ENCODE measurements at places on chromosomes 3 and 15.
A peak's percentile ranks its signal among the peaks of the same experiment; 100 is the strongest.

GRCh38 chr3:123099331-123100192 lies 32.7 kb downstream of the PDIA5 start:
- no peak for DNase-seq

DNA sequence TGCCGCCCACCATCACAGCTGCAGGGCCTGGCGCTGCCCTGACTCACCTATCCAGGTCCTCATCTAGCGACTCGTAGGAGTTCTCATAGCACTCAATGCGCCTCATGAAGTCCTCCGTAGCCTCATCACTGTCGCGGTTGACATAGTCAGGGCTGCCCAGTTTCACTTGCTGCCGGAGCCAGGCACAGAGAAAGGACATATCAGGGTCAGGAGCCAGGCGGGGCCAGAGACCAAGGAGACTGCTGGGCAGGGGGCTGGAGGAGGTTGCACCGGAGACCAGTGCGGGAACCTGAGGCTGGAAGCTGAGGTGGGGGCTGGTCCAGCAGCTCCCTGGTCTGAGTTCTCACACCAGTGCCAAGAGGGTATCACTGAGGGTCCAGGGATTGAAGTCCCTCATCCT lies 18.2 kb downstream of the PFKFB4 start:
- no peak for DNase-seq

DNA sequence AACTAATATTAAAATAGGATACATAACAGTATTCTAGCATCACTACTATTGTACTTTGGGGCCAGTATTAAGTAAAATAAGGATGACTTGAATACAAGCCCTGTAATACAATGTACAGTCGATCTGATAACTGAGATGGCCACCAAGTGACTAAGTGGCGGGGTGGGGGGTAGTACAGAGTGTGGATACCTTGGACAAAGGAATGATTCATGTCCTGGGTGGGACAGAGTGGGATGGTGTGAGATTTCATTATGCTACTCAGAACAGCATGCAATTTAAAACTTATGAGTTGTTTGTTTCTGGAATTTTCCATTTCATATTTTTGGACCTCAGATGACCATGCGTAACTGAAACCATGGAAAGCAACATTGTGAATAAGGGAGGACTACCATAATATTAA lies 46.0 kb downstream of the SLC7A14 start:
- DNase-seq = no peak

GRCh38 chr3:153503873-153504272 lies 341.8 kb downstream of the RAP2B start:
- no peak for DNase-seq

DNA sequence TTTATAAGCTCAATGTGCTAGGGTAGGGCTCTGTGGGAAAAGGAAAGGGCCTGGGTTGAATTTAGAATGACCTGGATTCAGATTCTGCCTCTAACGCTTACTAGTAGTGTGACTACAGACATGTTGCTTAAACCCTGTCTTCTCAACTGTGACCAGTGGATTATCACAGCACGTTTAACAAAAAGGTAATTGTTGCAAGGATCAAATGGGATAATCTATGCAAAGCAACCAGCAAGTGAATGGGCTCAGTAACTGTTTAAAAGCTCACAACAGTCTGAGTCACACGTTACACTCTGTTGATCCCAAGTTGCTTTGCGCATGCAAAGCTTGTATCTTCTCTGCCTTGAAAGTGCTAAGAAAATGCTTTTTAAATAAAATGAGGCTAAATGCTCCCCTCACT lies 236.5 kb downstream of the IL20RB start:
- no peak for DNase-seq

DNA sequence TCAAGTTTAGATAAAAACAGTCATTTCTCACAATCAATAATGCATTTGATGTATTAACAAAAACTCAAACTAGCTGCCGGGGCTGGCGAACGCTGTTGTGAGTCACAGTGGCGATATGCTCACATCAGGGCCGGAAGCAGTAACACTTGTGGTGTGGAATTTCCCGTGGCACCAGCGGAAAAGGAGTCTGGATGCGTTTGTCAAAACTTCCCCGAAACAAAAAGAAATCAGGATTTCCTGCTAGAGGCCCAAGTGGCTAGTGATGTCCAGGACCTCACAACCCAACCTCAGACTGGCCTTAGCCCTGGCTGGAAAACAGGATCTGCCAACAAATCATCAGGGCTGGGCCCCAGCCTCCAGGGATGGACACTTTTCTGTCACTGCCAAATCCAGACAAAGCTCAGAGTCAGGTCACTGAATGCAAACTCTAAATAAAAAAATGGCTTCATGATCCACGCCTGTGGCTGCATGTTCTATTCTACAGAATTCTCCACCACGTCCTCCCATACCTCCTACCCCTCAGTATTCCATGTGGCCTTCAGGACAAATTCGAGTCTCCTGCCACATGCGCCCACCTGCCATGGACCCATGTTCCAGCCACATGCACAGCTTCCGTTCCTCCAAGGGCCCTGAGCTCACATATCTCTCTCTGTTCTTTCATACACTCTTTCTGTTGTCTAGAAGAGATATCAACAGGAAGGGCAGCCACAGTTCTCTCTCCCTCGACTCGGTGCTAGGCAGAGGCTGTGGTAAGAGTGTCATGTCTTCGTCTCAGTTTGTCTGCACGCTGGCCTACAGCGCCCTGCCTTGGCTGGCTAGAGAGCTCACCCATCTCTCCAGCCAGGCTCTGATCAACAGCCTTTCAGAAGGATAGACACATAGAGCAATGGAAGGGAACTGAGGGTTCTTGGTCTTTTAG lies 35.4 kb downstream of the EHD4 start:
- DNase-seq = peak; percentile 55

DNA sequence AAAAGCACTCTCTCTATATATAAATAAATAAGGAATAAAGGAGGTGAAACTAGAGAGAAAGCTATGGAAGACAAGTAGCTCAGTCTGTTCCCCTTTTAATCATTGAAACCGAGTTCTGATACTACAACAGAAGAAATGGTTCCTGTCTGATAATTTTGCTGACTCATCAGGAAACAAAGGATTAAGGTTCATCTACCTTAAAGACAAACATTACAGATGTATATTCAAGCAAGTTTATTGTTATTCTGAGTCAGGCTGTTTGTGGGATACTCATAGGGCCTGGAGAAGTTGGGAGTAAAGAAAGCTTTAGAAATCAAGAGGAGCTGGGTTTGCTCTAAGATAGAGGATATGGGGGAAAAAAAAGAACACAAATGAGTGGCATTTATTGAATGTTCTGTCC lies 566.0 kb downstream of the ROBO2 start:
- DNase-seq = no peak

DNA sequence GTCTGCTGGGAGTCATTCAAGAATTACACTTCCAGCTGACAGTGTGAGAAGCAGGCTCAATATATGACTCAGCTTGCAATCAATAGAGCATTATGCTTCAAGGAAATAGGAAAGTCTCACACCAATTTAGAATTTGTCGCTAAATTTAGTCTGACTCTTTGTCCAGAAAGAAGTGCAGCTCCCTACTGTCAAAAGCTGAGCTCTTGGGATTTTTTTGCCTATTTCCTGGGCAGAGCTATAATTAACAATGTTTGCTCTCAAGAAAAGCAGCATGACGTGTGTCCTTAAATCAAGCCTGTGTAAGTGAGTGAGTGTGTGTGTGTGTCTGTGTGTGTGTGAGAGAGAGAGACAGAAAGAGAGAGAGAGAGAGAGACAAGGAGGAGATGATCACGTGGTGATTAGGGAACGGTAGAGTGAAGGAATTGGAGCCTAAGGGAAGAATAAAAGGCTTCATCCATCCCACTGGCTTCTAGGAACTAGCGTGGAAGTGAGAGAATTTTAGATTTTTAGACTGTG lies 16.4 kb upstream of the SLC35G2 start:
- DNase-seq = no peak

DNA sequence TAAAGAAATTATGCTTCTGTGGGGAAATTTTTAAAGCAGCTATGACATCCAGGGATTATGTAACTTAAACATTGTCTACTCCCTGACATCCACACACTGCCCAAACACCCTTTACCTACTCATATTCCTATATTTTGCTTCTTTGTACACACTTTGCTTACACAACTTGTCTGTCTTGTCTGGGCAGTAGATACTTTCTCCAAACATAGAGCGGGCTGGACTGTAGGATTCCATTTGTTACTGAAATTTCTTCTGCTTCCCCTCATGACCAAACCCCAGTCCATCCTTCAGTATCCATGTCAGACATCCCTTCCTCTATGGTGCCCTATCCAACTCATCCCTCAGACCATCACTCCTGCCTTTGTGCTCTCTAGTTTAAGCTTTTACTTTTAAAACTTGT lies 19.9 kb downstream of the NCEH1 start:
- DNase-seq = no peak

- DNase-seq = no peak
These were observed 503.6 kb downstream of the UNC13C start for GRCh38 chr15:54481819-54482218.

DNA sequence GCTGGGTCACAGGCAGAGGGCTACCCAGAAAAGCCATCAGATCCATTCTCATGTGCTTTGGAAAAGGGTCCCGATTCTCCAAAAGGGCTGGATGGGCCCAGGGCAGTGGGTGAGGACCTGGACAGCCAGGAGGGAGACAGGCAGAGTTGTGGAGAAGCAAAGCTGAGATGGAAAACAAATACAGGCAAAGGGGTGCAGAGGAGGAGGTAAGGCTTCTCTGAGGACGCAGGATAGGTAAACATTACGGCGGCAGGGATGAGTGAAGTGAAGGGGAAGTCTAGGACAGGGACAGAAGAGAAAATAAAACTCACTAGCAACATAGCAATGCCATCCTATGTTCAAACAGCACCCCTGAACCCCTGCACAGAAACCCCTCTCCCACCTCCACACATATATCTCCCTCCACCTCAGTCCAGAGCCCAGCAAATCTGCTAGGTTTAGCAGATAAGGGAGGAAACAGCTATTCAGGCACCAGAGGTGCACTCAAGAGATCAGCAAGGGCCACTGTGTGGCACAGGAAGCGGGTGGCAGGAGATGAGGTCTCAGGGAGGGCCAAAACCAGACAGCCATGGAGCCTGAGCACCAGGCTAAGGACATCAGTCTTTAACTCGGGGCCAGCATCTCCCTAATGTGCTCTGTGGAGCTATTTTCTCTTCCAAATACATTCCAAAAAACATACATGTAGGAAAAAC lies 51.3 kb downstream of the HOMER2 start:
- no peak for DNase-seq

DNA sequence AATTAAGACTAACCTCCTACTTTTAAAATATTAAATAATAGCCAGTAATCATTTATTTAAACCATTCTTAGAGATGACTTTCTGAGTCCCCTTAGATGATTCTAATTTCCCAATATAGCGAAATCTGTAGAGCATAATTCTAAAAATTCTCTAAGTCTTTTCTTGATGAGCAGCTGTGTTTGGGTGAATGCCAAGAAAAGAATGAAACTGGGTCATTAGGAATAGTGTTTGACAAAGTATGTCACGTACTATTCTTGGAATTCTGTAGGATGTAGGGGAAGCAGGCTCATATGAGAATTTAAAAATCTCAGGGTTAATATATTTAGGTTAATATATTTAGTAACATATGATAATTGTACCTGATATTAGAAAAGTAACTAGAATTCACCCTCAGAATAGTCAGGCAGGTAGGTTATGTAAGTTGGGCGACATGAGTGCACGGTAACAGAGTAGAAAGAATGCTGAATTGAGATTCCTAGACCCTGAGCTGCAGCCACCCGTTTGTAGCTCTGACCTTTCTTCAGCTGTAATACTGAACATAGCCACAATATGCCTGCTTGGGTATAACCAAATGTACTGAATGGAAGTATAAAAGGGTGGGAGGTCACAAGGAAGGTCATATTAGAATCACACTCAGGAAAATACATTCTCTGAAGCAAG lies 524.3 kb downstream of the UNC13C start:
- DNase-seq = no peak

DNA sequence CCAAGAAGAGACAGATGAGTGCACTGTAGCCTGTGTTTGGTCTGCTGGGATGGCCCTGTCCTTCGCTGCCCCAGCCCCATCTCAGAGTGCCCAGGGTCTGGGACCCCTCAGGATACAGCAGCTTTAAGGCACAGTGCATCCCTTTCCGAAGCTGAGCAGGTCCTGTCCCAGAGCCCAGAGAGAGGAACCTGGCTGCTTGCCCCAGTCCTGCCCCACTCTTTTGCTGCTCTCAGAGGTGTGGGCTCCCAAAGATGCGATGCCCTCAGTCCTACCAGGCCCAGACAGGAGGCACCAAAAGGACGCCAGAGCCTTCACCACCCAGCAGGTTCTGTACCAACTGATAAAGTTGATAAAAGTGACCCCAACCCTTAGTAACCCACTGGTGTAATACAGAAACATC lies 8.2 kb downstream of the PLCD1 start:
- DNase-seq = no peak

DNA sequence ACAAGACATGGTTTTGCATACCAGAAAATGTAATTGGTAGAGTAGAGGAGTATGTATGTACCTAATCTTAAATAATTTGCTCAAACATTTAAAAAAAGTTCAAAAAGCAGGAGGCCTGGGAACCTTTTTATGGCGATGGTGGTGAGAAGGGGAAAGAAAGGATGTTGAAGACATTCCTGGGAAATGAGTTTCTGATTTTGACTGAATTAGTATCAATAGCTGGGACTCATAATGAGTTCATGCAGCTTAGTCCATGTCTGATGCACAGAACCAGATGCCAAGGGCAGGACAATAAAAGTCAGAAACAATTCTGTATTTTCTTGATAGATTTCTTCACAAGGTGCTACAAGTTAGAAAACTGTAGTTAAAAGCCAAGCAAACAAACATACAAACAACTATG lies 395.3 kb downstream of the GAP43 start:
- no peak for DNase-seq

GRCh38 chr15:89462198-89462912 lies 34.0 kb downstream of the RHCG start:
- no peak for DNase-seq

- DNase-seq = no peak
These were observed 339.1 kb downstream of the KCNH8 start for GRCh38 chr3:19487386-19487785.

GRCh38 chr15:23910030-23910429 lies 222.9 kb upstream of the NDN start:
- DNase-seq = no peak

Measured in GM20000 (cell line).